ENCODE measurements at places on chromosomes 16 and 17.

- no peak for DNase-seq
Measured at GRCh38 chr17:81502471-81503017, 10.1 kb downstream of the ACTG1 start.

GRCh38 chr16:11078812-11079459 is 134.6 kb downstream of the CLEC16A start:
- DNase-seq, result no peak

DNA sequence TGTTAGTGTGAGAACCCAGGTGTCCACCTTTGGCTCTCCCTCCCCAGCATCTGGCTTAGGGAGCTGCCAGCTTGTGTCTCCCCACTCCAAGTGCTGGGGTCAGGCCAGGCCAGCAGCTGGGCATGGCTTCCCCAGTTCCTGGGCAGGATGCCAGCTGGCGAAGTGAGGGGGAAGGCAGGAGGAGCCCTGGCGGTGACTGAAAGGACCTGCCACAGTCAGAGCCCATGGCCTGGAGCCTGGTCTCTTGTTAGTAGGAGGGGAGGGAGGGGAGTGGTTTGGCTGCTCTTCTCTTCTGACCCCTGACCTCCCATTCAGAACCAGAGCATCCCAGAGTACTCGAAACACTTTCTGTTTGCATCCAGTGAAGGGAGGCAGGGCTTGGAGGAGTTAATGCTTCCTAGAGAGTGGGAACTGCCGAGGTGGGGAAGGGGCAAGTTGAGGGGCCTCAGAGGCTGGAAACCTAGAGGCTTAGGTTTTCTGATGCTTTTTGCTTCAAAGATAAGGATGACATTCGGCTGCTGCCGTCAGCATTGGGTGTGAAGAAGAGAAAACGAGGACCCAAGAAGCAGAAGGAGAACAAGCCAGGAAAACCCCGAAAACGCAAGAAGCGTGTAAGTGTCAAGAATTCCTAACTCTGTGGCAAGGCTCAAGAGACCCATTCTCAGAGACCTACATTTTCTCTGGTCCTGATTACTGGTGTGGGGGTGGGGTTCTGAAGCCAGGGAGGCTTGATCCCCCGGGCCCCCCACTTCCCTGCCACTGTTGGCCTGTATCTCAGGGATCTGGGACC is 772 bp downstream of the CHD3 start:
- peak; percentile 34 for DNase-seq

DNA sequence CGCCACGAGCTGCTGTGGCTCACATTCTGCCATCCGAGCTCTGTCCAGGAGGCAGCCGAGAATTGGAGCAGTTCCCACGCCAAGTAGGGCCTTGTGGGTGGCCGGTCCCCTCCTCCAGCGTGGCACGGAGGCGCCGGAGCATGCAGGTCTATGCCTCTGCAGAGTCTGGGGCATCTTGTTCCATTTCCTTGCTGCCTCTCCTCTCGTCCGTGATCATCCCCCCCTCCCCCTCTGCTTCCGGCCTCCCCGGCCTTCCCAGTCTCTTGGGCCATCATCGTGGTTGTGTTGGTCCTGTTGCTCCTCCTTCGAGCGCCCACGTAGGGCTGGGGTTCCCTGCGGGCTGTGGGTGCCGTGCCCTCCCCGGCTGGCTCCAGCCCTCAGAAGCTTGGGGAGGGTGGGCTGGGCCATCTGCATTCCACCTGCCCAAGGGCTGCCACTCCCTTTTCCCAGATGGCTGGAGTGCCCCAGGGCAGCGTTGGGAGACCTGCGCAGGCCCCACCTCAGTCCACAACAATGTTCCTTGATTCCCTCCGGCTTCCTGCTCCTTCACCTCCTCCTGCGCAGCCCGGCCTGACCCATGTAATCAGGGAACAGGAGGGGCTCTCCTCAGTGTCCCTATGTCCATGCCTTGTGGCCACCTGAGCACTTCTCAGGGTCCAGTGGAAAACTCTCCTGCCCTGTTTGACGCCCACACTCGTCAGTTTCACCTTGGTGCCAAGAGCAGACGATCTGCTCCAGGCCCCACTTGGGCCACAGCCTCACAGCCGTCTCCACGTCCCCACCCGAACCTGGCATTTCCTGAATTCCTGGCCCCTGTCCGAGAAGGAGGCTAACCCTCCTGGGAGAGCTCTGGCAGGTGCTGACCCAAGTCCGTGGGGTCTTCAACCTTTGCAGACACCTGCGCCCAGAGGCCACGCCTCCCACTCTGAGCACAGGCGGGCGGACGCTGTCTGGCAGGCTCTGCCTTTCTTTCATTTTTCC is 37.1 kb downstream of the BAIAP2 start:
- no peak for DNase-seq

GRCh38 chr17:72409405-72410002 is 288.7 kb downstream of the SOX9 start:
- DNase-seq, result no peak

DNA sequence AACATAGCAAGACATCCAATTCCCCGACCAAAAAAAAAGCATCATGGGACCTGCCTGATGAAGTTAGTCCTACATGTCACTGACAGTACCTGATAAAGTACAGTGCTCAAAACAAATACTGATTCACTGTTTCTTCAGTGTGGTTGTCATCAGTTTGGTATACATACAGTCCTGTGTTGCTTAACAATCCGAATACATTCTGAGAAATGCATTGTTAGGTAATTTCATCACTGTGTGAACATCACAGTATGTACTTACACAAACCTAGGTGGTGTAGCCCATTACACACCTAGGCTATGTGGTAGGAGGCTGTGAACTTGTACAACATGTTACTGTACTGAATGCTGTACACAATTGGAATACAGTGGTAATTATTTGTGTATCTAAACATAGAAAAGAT is 19.0 kb upstream of the FA2H start:
- no peak for DNase-seq

GRCh38 chr17:72523491-72523890 is 402.7 kb downstream of the SOX9 start:
- DNase-seq, result no peak

GRCh38 chr17:30292286-30292858 is 628 bp upstream of the BLMH start:
- no peak for DNase-seq

GRCh38 chr16:59740858-59741257 is 1006.7 kb upstream of the GOT2 start:
- no peak for DNase-seq

DNA sequence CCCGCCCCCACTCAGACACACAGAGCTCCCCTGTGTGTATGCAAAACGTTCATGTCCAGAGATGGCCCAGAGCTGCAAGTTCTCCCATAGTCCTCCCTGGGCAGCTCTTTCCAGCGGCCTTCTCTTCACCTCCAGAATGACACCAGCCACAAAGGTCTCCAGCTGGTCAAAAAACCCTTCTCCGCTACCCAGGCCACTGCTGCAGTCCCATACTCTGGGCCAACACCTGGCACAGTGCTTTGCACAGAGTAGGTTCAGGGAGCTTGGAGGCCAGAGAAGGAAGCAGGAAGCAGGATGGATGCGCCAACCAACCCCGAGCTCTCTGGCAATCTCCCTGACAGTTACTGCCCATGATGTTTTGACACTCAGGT is 1.1 kb upstream of the STAT5B start:
- peak; percentile 27 for DNase-seq

DNA sequence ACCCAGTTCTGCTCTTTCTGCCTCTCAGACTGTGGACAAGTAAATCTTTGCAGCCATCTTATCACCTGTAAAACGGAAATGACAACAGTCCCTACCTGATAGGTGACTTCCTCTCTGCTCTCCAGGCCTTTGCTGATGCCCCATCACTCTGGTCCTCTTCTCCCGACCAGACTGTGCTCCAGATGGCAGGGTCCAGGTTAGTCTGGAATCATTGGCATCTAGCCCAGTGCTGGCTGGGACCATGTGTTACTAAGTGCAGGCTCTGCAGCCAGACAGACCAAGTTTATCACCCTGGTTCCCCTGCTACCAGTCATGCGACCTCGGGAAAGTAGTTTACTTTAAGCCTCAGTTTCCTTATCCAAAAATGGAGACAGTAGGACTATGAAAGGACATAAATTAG is 1.8 kb upstream of the NUBP1 start:
- peak; percentile 12 for DNase-seq

DNA sequence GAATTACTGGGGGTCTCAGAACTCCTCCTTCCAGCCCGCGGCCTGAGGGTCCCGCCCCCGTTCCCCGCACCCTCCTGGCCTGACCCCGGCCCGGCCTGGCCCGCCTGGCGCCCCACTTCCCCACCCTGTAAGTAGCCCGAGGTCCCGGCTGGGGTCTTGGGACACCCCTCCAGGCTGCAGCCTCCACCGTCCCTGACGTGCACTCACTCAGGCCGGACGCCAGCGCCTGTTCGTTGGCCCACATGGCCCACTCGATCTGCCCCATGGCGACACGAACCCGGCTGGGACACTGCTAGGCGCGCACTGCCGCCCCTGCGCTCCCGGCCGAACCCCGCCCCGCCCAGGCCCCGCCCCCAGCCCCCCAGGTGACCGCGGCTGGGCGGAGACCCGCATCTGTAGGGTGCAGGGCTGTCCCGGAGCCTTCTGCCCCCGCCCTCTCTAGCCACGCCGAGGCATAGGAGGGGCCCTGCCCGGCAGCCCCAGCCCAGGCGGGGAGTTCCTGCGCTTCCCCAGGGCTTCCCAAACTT is at the start of gene CYBA:
Gene CYBA, minus strand, starts transcription at position 305 of the 527 bp plus-strand sequence. Its CDS starts 40 bp downstream, at position 265.
- peak; percentile 92 for DNase-seq

GRCh38 chr16:26721290-26721689 is 345.4 kb upstream of the C16orf82 start:
- DNase-seq, result no peak

GRCh38 chr17:79813297-79814126 is 16.6 kb upstream of the CBX8 start:
- peak; percentile 30 for DNase-seq

GRCh38 chr17:70295731-70296130 is 126.4 kb downstream of the KCNJ2 start:
- DNase-seq, result no peak

DNA sequence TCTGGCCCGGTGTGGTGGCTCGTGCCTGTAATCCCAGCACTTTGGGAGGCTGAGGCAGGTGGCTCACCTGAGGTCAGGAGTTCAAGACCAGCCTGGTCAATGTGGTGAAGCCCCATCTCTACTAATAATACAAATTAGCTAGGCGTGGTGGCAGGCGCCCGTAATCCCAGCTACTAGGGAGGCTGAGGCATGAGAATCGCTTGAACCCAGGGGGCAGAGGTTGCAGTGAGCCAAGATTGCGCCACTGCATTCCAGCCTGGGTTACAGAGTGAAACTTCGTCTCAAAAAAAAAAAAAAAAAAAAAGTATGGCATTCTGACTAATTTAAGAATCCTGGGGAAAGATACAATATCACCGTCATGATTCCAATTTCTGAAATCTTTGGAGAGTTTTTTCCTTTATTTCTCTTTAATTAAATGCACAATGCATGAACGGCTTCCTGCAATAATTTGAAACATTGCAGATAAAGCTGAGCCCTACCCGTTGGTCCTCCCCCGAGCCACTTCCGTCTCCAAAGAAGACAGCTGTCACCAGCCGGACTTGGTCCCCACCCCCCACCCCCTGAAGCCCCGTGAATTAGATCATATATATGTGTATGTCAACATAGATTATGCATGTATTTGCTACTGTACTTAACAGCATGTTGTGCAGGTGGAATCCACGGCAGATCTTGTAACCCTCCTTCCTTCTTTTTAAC is 142.6 kb upstream of the PLCG2 start:
- no peak for DNase-seq

- DNase-seq, result no peak
Measured at GRCh38 chr17:75814900-75815373, 29.3 kb downstream of the UNC13D start.

DNA sequence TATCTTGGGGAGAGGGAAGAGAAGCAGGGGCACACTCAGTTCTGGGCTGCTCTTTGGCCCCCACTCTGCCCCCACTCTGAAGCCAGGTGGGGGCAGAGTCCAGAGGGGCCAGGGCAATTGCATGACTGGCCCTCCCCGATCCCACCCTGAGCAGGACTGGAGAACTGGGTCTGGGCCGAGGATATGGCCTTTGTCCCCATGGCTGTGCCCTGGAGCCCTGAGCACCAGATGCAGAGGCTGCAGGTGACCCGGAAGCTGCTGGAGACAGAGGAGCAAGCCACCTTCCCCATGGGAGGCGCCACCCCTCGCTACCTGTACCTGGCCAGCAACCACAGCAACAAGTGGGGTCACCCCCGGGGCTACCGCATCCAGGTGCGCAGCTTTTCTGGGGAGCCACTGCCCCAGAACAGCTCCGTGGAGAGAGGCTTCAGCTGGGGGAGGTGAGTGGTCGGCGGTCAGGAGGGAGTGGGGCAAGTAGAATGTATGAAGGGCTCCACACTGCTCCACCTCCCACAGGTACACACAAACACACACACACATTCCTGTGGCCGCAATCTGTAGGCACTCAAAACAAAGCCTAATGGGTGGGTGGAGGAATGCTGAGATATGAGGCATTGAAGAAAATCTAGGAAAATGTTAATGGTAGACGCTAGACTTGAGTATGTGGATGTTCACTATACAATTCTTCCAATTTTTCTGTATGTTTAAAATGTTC is 21.4 kb downstream of the AOC3 start:
- DNase-seq, result no peak

GRCh38 chr16:19003935-19004334 is 20.2 kb downstream of the TMC7 start:
- no peak for DNase-seq

DNA sequence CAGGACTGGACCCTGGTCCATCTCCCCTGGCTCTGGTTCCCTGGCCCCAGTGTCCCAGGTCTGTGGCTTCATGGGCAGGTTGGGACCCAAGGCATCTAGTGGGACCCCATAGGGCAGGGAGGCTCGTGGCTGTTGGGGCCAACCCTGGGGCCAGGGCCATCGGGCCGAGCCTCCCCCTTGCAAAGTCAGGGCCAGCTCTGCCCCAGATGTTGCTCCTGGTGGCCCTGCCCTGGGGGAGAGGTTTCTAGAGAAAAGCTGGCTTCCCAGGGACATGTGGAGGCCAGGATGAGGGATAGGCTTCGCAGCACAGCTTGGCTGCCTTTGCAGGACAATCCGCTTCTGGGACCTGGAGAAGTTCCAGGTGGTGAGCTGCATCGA is 16.6 kb downstream of the KATNB1 start:
- no peak for DNase-seq

- DNase-seq, result no peak
Measured at GRCh38 chr16:89452241-89452640, 38.1 kb downstream of the ANKRD11 start.

GRCh38 chr16:83066011-83066410 is 439.2 kb downstream of the CDH13 start:
- DNase-seq, result no peak

GRCh38 chr17:17497065-17497844 is 1.1 kb upstream of the RASD1 start:
- no peak for DNase-seq

Measured in B cell (primary cell).